ENCODE measurements at places on chromosomes 6 and 20.

GRCh38 chr20:1707588-1708449 is 50.2 kb upstream of the SIRPG start:
- no peak for DNase-seq

- DNase-seq = no peak
These were observed 5.2 kb upstream of the MANEA start for GRCh38 chr6:95572098-95572497.

- DNase-seq = no peak
These were observed 26.2 kb downstream of the CTCFL start for GRCh38 chr20:57498425-57499400.

DNA sequence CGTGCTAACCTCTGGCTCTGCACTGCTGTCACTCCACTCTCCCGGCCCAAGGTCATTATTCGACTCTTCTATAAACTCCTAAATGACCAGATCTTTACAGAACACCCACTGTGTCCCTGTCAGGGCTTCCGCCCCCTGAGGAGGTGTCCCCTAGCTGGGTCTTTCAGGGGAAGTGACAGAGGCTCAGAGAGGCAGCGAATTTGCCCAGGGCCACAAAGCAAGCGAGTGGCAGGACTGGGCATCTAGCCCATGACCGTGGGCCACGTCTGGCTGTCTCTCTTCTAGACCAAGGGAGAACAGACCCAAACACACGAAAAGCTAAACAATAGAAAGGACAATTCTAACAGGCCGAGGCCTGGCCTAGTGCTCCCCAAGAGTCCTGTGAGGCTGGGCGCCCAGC is 27.4 kb downstream of the FOXF2 start:
- DNase-seq = no peak

GRCh38 chr20:51584737-51585136 is 42.2 kb upstream of the NFATC2 start:
- DNase-seq = no peak

GRCh38 chr20:46010491-46011391 is 2.0 kb downstream of the MMP9 start:
- DNase-seq = no peak

- DNase-seq = no peak
These were observed 717.9 kb upstream of the POU3F2 start for GRCh38 chr6:98116455-98116854.

Measured in activated CD8-positive, alpha-beta memory T cell treated with anti-CD3 and anti-CD28 coated beads for 4 hours (primary cell).